Activated CD4-positive, CD25-positive, alpha-beta regulatory T cell treated with anti-CD3 and anti-CD28 coated beads, Interleukin-2, amount 50 U/mL, for 72 hours (primary cell): ENCODE measurements at places on chromosomes 7 and 10.

DNA sequence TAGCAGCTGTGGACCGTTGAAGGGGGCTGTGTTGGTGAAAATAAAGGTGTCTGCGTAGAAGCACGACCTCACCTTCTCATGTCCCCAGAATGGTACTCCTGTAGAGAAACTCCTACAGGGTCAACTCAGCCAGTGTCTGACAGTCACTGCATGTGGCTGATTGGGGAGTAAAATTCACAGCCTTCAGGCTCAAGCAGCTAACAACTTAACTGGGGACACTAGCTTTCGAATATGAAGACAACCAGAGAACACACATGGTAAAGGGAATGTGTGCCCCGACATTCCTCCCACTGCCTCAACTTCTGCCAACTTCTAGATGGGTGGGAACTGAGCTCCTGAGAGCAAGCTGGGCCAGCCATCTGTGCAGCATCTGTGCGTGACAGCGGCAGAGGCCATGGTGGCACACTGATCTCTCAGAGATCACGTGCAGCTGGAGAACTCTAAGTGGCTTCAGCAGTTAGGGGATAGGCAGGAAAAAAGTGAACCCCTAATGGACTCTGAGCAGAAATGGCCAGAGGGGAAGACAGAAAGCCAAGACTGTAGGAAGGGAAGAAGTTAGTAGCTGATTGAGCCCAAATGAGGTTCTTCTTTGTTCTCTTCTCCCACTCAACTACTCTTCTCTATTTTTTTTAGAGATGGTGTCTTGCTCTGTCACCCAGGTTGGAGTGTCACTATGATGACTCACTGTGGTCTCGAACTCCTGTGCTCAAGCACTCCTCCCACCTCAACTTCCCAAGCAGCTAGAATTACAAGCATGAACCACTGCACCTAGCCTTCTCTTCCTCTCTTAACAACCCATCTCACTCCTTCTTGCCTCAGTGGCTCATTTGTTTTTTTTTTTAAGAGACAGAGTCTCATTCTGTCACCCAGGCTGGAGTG is 280.8 kb downstream of the ZEB1 start:
- DNase-seq: no peak

GRCh38 chr7:137999496-138000080 is 2.3 kb downstream of the CREB3L2 start:
- no peak for DNase-seq

- DNase-seq: no peak
These were observed 464 bp downstream of the DENND2A start for GRCh38 chr7:140640060-140640637.

GRCh38 chr7:21029006-21029405 is 242.3 kb upstream of the SP8 start:
- DNase-seq: no peak

GRCh38 chr7:50628434-50629084 is 63.4 kb upstream of the DDC start:
- DNase-seq: no peak

DNA sequence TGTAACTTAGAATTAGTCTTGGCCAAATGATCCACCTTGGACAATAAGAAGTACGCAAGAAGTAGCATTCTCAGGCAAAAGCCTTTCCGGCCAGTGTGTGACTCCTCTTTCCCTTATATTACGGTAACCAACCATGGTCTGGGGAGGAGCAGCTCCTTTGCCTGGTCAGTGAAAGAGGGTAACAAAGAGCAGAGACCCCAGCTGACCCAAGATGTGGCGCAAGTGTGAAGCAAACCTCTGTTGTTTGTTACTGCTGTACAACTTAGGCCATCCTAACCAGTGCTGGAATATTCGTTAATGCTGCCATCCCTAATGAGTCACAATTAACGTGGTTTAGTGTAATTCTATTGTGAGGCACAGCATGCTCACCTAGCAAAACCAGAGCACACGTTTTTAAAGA is 44.0 kb downstream of the HIPK2 start:
- DNase-seq: no peak

- no peak for DNase-seq
These were observed 101.4 kb downstream of the PIP4K2A start for GRCh38 chr10:22613011-22613410.

GRCh38 chr10:110989016-110989415 is 69.6 kb downstream of the SHOC2 start:
- no peak for DNase-seq

DNA sequence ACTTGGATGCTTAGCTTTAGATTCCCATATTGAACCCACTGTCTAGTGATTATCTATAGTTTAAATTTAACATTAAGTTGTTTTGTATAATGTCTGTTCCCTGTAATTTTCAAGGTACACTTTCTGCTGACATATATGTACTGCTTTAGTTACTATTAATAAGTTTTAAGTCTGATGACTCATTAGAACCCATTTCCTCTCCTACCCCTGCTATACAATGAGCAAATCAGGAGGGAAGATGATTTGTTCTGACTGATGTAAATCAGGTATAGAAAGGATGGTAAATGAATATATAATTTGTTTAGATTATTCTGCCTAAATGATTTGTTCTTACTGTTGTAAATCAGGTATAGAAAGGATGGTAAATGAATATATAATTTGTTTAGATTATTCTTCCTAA is 691.8 kb downstream of the NXPH1 start:
- DNase-seq: no peak

DNA sequence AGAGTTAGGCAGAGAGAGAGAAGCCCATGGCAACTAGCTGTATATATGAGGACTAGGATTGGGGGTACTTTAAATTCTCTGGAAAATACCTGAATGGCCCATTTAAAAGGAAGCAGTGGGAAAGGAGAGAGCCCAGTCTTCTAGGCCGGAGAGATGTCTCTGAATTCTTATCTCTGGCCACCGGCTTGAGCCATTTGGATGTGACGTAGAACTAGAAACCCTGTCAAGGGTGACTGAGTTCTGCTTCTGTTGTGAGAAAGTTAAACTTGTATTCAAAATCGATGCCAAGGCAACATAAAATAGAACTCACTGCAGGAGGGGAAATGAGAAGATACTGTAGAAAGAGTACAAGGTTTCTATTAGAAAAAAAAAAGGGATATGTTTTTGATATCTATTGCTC is 6.3 kb upstream of the GSTK1 start:
- DNase-seq: no peak

DNA sequence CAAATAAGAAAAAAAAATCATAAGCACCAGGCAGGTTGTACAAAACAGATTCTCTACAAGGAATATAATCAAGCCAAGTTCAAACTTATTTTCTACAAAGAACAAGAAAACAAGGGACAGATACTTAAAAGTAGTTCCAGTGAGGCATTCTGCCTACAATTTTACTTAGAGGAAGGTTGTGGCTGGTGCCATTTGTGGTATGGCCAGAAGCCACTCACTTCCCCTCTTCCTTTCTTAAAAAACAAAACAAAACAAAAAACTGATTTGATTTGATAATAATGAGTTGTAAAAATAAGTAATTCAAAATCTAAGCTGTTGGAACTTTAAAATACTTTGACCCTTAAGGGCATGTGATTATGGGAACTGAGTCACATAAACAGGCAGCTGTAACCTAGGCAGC is 420.6 kb downstream of the CALN1 start:
- DNase-seq: no peak

DNA sequence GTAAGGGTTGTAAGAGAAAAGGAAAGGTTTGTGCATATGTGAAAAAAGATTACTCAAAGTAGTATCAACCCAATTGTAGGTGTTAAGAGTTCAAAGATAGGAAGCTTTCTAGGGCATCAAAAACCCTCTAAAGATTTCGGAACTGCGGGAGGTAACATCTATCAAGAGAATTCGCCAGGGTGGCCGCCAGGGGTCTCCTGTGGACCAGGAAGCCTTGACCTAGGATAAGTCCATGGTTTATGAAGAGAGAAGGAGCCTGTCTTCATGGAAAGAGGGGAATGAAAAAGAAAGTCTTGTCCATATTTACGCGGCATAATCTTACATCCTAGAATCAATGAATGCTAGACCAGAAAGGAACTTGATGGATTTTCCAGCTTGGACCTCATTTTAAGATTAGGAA is 140.7 kb upstream of the CALCR start:
- no peak for DNase-seq

DNA sequence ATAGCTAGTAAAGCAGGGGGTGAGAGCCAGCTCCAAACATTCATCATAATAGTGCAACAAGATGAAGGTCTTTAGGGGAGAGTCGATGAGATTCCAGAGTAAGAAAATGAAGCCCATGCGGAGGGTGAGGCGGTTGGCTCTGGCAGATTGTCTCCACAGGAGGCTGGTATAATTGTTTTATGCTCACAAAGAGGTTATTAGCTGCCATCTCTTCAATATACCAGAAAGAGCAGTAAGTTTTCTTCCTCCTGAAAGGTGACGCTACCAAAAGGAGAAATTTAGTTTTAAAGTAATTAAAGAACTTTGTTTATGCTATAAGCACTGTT is 59.2 kb upstream of the KCNIP2 start:
- DNase-seq: no peak

DNA sequence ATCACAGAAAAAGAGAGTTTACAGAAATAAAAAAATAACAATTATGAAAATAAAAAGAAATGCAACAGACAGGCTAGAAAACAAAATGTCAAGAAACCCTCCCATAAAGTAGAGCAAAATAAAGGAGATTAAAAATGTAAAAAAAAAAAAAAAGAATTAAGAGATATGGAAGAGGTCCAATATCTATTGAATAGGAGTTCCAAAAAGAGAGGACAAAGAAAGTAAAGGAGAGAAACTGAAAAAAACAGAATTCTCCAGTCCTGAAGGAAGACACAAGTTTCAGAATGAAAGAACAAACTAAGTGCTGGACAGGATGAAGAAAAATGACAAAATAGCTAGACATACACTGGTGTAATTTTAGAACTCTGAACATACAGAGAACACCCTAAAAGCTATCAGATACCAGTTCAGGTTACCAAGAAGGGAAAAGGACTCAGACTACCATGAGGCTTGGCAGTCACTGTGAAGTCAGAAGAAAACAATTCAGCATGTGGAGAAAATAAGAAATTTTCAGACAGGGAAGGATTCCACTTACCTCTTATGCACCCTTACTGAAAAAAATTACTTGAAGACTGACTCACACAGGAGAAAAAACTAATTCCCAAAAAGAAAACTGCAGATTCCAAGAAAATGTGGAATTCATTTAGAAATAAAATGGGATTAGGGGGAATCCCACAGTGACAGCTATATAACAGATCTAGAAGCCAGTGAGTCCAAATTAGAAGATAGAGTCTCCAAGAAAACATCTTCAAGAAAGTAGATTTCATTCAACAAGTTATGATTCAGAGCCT is 40.4 kb upstream of the ABLIM1 start:
- no peak for DNase-seq

DNA sequence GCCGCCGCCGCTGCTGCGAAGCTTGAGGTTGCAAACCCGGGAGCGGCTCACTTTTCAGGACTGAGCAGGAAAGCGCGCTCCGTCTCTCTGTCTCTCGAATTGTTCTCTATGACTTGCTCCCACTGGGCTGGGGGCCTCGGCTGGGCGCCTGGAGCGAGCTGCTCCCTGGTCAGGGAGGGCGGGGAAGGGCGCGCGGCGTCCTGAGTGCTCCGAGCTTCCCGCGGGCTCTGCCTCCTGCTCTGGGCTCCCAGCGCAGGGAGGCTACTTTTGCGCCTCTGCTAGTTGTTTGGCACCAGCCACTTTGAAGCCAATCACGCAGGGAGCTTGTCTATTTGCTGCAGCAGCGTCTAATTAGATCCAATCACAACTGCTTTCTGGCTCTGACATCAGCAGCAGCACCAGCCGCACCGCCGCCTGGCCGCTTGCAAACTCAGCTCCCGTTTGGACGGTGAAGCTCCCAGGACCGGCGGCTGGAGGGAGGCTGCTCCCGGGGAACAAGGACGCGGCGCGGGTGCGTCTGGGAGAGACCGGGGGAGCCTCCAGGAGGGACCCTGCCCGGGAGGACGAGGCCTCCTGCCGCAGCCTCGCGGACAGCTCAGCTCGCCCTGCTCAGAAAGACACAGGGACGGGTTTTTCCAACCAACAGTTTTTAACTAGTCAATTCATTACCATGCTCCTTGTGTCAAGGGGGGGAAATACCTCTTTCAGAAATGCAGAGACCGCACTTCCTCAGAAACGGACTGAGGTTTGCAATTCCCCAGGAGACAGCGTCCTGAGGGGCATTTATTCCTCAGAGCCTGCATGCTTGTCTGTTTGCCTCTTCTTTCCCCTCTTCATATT is at the start of gene ADARB2:
Gene ADARB2, minus strand, starts transcription at position 304 of the 840 bp plus-strand sequence.
- no peak for DNase-seq

GRCh38 chr10:73827346-73828089 is 16.1 kb upstream of the NDST2 start:
- DNase-seq: no peak

DNA sequence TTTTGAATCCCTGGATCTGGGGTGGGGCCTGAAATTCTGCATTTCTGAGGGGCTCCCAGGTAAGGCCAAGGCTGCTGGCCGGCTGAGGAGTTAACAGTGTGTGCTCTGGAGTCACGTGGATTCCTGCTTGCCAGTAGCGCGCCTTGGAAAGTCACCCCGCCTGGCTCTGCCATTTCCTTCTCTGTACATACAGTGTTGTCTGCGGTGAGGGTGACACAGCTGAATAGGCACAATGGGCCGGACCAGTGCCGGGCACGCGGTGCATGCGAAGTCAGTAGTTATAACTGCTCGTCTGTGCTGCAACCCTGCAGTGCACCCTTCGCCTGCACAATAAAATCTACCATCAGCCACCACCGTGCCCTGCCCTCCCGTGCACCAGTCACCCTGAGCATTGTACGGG is 68.0 kb upstream of the EEPD1 start:
- no peak for DNase-seq

DNA sequence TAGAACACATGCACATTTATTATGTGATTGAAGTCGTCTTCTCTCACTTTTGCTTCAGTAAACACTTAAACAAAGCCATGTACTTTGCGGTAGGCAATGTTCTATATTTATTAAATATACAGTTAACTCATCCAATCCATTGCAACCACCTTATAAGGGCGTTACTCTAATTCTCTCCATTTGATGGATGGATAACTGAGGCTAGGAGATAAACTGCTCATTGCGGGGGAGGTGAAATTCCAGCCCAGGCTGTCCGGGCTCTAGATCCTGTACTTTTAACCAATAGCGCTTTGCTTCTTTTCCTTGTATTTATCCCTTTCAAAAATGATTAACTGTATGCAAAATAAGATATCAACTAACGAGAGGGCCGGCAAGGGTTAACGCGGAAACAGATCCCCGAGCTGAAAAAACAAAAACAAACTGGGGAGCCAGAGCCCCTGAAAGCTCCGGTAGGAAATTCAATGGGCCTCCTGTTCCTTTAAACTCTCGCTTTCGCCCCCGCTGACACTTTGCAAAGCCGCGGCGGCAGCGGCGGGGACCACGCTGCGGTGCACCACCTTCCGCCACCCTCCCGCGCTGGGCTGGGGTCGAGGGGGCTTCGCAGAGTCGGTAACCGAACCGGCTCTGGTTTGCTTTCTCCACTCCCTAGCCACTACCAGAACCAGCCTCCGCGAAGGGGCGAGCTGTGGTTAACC is 1.0 kb upstream of the PLXDC2 start:
- no peak for DNase-seq

DNA sequence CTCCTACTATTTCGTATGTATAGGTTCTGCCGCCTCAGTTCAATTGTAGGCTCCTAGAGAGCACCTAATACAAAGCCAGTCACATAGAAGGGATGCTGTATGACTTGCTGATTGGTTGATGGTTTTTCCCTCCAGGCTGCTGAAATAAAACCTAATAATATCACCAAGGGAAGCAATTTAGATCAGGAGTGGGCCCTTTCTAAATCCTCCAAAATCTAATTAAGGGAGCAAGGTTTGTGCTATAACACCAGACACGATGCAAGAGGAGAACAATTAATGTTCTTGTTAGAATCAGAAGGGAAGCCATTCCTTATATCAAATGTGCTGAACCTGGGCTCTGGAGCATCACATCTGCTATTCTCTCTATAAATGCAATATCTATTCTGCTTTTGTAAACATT is 42.0 kb upstream of the SLC13A1 start:
- no peak for DNase-seq

GRCh38 chr7:34939175-34939574 is 98.1 kb downstream of the DPY19L1 start:
- no peak for DNase-seq
